NCI-H1048 (cell line): ENCODE measurements at places on chromosomes 5 and 9.

GRCh38 chr5:35771300-35771699 is 85.4 kb upstream of the IL7R start:
- DNase-seq = no peak

GRCh38 chr5:75510836-75511434 is 494 bp downstream of the CERT1 start:
- no peak for DNase-seq

DNA sequence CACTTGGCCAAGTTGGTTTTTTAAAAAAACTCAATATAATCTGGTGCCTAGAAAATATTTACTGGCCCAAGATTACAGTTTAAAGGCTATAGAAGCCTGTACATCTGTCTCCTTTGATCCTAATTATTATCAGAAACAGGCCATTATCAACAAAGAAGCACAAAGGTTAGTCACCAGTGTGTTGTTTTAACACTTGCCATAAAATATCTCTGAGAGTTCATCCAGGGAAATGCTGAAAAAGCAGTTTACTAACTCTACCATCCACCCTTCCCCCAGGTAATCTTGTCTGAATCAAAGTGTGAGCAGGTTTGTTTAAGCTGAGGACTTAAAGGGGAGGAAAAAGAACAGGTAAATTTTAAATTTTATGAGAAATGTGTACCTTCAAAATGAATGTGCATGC is 13.3 kb upstream of the TRPM6 start:
- no peak for DNase-seq

DNA sequence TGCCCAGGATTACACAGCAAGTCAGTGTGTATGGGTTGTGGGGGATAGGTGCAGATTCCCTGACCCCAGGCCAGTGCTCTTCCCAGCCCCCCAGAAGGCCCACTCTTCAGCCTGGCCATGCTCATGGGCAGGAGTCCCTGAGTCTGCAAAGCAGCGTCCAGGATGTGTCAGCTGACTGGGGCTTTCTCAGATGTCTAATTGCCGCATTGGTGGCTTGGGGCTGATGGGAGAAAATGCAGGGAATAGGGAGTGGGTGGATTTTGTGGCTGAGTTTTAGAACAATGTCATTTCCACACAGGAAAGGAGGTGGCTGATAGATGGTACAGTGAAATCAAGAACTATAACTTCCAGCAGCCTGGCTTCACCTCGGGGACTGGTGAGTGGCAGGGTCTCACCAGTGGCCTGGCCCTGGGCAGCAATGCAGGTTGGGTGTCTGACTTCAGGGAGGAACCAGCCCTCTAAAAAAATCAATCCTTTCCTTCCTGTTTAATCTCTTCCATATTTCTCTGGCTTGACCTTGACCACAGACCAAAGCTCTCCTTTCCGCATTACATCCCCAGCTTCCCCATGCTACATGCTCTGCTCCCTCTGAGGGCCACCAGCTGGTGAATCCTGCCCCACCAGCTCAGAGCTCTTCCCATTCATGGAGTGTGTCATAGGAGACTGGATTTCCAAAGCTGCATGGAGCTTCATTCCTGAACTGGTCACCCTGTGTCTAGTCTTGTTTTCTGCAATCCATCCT is 14.2 kb downstream of the GLIPR2 start:
- no peak for DNase-seq

GRCh38 chr5:154972476-154973080 is 31.7 kb downstream of the MRPL22 start:
- no peak for DNase-seq

DNA sequence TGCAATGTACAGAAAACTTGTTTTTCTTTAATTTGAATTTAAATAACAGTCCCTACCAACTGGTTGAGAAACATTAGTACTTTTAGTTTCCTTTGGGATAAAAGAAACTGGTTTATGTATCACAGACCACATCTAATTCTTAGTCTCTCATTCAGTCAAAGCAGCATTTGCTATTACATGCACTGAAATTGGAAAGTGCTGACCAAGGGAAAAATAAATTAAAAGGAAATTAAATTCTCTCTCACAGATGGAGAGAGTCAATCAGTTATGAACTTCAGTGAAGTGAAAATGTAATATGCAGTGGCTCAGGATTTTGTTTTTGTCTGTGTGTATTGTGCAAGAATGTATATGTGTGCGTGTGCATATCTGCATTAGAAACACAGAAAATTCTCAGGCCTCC is 121.7 kb downstream of the TUSC1 start:
- no peak for DNase-seq

DNA sequence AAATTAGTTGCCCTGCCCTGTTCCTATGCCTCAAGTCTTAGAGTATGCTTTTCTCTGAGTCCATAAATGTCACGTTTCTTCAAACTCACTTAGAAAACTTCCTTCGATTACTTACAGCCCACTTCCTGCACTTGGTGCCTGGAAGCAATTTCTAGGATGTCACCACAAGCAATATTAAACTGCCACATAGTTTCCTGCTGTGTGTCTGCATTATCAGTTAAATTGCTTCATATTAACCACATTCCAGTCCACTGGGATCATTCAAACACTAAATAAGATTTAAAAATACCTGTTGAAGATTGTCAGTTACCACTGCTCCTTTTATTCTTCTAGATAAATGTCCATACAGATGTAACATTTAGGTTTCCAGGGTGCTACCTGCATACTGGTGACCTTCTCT is 4.1 kb downstream of the DENND1A start:
- DNase-seq = no peak

DNA sequence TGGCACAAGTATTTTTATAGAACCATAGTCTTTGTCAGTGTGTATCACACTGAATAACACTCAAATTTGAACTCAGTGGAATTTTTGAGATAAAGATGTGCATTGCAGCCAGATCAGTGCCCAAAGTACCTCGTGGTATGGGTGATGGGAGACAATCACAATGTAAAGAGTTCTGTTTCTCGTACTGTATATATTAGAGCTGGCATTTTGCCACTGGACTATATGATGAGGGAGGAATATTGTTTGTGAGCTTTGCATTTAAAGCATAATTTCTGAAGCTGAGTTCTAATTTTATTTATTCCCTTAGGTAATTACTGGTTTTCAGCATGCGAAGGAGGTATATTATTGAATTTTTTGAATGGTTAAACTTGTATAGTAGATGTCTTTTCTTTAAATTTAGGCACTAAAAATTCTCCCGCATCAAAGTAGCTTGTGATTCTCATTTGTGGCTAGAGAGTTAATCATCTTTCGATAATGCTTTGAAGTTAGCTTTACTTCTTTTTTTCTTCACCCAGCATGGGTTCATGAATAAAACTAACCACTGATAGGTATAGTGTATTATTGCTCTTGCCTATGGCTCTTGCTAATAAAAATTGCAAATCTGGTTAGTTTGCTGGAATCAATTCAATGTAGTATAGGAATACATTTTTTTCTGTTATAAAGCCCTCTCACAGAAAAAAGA is 43.1 kb downstream of the PAM start:
- no peak for DNase-seq
